Stimulated activated CD8-positive, alpha-beta memory T cell treated with anti-CD3 and anti-CD28 coated beads, Interleukin-4, amount 100 ng/mL, for 1 hour (primary cell): ENCODE measurements at places on chromosomes 1 and 21.
A peak's percentile ranks its signal among the peaks of the same experiment; 100 is the strongest.

GRCh38 chr21:16337266-16337665 lies 607.5 kb downstream of the USP25 start:
- DNase-seq, result no peak

DNA sequence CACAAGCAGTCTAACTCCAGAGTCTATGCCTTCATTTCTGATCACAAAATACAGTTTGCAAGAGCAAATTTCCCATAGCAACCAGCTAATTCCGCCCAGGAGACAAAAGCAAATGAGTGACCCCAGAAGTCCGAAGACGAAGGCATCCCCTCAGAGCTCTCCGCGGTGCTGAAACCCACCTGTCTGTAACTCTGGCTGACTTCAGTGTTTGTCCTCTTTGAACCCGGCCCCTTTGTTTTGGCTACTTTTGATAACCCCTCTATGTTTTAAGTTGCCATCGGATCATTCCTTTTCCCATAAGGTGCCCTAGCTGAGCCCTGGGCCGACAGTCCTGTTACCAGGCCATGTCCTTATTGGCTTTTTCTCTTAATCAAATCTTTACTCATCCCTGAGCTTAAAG lies 515.8 kb downstream of the PTPRU start:
- DNase-seq, result no peak

GRCh38 chr1:45187725-45188124 lies 18.7 kb downstream of the ZSWIM5 start:
- DNase-seq, result no peak

- DNase-seq, result no peak
Measured at GRCh38 chr1:223212441-223212840, 69.4 kb upstream of the TLR5 start.

DNA sequence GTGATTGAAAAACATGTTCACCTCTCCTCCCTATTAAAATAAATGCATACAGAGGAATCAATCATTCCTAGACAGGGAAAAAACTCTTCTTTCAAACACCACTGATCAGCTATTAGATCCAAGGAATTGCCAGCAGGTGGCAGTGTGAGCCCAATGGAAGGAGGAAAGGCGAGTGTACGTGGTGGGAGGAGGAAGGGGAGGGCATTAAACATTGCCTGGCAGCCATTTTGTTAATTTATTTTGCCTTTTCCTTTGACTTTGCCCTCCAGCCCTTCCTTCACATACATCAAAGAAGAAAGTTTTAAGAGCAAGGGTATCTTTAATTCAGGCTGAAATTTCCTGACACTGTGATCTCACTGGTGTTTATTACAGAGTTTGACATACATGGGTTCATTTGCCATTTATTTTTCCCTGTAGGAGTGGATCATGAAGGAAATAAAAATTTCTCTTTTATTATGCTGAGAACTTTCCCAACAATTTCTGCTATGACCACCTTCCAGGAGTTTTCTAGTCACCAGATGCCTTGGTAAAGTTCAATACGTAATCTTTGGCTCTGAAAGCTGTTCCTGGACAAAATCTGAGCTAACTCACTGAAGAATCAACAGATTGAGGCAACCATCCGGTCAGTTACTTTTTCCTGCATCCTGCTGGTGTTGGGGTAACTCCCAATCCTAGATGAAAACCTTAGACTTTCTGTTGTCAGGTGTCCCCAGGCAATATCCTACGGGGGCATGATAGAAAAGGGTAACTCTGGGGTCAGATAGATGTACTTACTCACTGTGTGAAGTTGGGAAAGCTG lies 1.9 kb upstream of the GNAI3 start:
- DNase-seq, result peak; percentile 84

GRCh38 chr1:186578325-186579016 lies 101.8 kb downstream of the PTGS2 start:
- no peak for DNase-seq

DNA sequence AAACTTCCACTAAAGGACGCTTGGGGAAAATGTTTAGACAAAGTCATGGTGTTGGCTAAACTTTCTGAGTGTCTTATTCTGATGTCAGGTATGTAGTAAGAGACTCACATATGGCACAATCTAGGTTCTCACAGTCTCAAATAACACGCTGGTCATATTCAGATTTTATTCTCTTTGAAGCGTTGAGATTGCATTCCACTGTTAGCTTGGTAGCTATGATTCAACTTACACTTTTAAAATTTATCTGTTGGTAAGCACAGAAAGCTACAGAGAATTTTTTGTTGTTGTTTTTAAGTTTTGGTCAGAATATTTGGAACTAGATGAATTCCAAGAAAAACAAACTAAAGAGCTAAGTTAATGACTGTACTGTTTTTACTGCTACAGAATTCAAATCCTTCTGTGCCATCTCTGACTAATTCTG lies 126.7 kb downstream of the PRRX1 start:
- DNase-seq, result no peak

DNA sequence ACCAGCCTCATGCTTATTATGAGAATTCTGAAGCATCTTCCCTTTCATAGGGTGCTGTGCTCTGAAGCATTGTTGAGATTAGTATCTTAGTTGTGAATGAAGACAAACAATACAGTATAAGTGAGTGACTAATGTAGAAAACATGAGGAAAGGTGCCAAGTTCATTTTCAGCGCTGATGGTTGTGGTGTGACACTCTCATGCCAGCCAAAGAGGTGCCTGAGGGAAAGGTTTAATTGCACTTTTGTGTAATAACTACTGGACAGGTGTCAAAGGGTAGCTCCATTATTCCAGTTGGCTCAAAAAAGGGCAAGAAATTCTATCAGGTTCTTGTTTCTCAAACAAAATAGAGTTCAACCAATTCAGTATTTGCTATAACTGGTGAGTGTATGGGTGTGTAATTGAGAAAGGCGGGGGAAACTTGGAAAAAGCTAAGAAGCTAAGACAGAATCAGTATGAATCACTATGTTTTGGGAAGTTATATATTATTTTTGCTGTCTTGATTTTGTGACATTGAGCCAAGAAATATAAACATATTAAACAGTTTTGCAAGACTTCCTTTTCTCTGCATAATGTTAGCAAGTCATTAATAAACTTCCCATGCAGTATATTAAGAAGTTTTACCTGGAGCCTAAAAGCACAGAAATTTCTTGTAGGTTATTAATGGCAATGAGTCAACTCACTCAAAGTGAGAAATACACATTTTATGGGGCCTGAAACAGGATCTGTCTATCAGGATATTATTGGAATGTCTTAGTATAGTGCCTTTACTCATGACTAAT lies 31.8 kb downstream of the KCNK2 start:
- no peak for DNase-seq

- DNase-seq, result no peak
Measured at GRCh38 chr1:208781391-208782045, 537.3 kb upstream of the PLXNA2 start.

GRCh38 chr1:183807549-183808168 lies 2.7 kb downstream of the RGL1 start:
- DNase-seq, result no peak

DNA sequence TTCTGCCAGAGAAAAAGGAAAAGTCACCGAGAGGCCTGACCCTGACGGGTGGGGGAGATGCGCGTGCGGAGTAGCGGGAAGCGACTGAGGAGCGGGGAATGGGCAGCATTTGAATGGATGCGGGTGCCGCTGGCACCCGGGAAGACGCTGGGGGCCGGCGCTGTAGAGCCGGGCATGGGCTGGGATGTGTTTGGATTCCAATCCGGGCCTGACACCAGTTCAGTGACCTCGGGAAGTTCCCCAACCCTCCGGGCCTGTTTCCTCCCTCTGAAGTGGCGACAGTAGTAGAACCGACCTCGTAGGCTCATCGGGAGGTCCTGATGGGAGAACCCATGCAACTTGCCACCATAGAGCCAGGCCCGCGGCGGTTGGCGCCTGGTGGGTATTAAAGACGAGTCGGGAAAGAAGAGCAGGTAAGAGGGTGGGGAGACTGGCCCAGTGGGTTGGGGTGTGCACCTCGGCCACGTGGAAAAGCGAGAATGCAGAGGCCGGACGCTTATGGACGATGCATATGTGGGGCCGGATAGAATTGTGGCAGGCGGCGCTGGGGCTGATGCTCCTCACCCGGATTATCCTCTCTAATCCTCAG lies 642 bp upstream of the SLC16A1 start:
- no peak for DNase-seq

GRCh38 chr1:245278846-245279245 lies 124.1 kb downstream of the KIF26B start:
- DNase-seq, result no peak

- DNase-seq, result no peak
Measured at GRCh38 chr1:43799656-43800635, 92.6 kb downstream of the ST3GAL3 start.

- no peak for DNase-seq
Measured at GRCh38 chr1:56709269-56709880, 64.3 kb downstream of the PRKAA2 start.
